ENCODE measurements at places on chromosomes 3 and 15.

- DNase-seq = no peak
These were observed 14.2 kb downstream of the CFAP91 start for GRCh38 chr3:119716998-119717397.

- no peak for DNase-seq
These were observed 84.8 kb downstream of the DCLK3 start for GRCh38 chr3:36679384-36680200.

DNA sequence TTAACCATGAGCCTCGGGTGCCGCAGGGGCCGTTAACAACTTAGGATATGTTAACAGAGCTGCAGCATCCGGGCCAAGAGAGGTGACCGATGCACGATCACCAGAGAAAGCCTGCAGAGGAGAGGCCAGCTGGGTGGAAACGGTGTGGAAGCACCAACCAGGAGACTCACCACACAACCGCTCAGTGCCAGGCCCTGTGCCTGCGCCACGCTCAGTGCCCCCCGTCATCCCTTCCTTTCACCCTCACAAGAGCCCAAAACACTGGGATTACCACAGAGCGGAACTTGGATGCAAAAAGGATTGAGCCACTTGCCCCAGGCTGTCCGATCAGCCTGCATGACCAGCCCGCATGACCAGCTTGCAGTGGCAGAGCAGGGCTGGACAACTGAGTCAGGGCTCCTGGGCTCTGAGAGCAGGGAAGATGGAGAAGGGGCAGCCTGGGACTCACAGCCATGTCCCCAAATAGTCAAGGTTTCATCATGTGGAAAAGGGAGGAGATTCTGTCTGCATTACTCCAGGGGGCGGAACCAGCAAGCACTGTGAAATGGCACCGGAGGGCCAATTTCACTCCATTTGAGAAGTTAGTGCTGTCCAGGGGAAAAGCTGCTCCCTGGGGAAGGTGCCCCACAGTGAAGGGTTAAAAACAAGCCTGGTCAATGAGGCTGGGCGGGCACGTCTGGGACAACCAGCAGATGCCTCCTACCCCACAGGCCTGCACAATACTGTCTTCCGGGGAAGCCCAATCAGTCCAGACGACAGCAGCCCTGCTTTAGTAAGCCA is 156.8 kb downstream of the ATP10A start:
- DNase-seq = no peak

DNA sequence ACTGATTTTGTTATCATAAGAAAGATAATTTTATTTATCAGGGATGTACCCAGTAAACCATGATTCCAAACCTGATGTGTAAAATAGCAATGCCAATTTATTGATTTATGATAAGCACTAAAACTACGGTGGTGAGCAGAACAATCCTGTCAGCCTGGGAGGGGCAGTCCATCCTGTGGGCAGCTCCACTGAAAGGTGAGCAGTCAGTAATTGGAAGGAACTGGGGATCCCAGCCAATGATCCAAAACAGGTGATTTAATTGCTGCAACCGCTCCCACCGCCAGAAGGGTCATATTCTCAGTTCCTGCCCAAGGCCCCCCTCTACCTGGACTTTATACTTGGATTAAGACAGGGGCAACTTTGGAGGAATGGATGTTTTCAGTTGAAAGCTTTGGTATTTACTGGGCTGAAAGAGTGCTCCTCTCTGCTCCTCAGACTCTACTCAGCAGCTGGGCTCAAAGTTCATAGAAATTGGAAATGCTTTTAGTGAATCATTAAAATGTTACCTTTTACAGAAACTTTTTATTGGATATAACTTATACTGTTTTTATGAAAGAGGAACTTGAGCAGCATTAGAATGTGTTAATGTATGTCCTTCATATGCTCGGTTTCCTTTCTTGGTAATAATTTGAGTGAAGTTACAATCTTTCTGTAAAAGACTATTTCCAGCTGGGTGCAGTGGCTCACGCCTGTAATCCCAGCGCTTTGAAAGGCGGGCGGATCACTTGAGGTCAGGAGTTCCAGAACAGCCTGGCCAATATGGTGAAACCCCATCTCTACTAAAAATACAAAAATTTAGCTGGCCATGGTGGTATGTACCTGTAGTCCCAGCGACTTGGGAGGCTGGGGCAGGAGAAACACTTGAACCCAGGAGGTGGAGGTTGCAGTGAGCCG is 198.6 kb upstream of the IL12A start:
- no peak for DNase-seq

- no peak for DNase-seq
These were observed 3.6 kb downstream of the ZBED2 start for GRCh38 chr3:111591555-111591954.

GRCh38 chr15:28904003-28904402 is 18.2 kb downstream of the APBA2 start:
- DNase-seq = no peak

GRCh38 chr15:38050529-38051448 is 116.3 kb downstream of the TMCO5A start:
- no peak for DNase-seq

DNA sequence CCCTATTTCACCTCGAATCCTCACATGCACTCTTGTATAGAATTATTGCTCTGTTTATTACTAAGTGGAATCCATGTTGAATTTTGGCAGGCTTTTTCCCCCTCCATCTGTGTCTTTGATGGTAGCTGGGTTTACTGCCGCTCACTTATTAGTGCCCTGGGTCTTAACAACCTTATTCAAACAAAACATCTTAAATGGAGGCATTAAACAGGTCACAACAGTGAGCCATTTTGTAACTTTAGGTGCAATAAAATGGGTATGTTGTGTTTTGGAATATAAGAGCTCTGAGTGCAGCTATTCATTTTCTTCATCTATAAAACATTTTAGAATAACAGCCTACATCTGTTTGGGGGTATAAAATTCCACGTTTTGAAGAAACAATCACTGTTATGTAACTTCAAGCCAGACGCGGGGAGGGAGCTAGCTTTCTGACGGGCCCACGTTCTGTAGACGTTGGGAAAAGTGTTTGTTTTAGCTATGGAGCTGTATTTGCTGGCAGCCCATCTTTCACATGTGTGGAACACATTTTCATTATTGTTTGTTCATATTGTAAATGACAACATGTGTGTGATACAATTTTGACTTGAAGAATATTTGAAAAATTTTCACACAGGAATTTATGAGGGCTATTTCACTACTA is 122.0 kb downstream of the SLC25A26 start:
- DNase-seq = no peak

DNA sequence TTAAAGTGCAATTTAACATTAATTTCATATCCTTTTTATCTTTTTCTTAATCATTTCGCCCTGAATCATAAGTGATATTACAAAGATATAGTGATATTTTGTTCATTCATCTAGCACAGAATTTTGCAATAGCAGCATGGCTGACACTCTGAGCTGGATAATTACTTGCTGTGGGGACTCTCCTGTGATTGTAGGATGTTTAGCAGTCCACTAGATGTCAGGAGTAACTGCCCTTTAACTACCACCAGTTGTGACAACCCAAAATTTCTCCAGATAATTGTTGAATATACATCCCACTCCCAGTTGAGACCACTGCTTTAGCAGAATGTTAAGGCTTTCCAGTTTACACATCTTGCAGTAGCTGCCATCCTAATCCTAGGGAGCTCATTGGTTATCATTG is 196.8 kb upstream of the MBNL1 start:
- DNase-seq = peak; percentile 19

DNA sequence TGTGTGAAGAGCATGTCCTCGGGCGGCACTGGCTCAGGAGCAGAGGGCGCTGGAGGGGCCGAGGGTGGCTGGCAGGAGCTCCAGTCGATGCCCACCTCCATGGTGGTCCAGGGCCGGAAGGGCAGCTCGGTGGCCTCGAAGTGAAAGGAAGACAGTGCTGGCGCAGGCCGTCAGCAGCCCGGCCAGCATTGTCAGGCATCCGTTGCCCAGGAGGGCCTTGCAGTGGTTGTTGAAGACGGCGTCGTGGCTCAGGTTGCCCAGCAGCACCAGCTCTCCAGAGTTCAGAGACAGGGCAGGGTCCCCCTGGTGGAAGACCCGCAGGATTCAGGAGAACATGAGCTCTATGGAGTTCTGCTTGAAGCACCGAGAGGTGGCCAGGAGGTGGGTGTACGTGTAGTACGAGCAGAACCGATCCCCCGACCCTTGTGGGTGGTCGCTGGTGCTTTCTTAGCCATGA is 16.5 kb upstream of the SIAH2 start:
- DNase-seq = no peak

- DNase-seq = no peak
These were observed 13.0 kb downstream of the DIS3L start for GRCh38 chr15:66306381-66306780.

DNA sequence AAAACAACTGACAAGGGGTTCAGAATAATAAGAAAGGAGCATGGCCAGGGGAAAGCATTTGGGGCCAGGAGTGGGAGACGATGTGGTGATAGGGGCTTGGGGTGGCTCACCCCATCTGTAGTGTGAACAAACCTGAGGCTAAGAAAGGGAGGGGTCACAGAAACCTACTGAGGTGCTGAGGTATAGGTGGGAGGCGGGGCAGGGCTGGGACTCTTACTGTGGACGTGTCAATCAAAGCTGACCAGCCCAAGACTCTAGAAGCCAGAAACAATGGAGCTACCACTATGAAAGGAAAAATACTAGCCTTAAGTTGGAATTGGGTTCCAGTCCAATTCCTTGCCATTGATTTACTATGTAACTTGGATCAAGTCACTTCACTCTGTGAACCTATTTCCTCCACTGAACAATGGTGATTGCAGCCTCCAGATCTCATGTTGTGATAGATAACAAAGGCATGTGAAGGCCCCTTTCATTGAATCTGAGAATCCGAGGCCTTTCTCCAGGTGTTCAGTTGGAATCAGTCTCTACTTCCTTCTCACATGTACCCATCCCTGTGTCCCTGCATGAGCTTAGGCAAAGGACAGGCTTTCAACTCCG is 260.9 kb upstream of the HES1 start:
- no peak for DNase-seq

GRCh38 chr3:36649125-36649524 is 115.2 kb downstream of the DCLK3 start:
- DNase-seq = no peak

GRCh38 chr3:59482684-59483083 is 432.9 kb upstream of the CFAP20DC start:
- DNase-seq = no peak

GRCh38 chr15:80494351-80494751 is 90.2 kb downstream of the ARNT2 start:
- peak; percentile 57 for DNase-seq

DNA sequence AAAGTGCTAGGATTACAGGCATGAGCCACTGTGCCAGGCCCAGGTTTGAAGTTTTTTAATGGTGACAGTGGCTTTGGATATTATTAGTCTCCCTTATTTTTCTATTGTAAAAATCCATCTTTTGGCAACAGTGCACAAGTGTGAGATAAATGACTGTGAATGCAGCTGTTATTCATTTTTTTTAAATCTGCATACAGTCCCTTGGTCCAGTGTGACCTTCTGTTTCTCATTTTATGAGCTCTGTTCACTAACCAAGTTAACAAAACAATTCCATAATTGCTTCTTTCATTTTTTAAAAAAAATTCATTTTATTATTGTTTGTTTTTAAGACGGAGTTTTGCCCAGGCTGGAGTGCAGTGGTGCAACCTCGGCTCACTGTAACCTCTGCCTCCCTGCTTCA is 381.8 kb downstream of the NAALADL2 start:
- no peak for DNase-seq

GRCh38 chr3:129758785-129759320 is 134.7 kb downstream of the TMCC1 start:
- DNase-seq = no peak

DNA sequence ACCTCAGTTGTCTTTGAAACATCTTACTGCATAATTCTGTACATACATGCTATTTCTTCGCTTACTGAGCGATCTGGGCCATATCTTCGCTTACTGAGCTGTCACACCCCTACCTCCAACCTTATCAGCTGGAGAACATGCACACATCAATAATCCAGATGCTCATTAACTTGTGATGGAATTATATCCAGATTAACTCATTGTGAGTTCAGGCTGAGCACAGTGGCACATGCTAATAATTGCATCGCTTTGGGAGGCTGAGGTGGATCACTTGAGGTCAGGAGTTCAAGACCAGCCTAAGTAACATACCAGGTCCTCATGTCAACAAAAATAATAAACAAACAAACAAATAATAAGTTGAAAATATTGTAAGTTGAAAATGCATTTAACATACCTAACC is 19.3 kb upstream of the ANXA2 start:
- DNase-seq = no peak

DNA sequence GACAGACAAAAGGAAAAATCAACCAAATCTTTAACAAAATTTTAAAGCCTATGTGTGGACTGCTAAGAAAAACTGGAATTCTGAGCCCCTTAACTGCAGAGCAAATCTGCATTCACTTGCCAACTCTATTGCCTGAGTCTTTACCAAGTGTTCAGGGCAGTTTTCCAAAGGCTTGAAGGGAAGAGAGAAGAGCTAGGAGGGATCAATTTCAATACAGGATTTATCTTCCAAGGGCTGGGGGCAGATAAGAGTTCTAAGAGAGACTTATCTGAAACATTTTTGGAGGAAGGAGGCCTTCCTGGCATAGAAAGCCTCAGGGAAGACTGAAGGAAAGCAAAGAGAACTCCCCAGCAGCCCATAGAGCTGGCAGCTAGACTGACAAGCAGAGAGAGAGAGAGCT is 31.4 kb upstream of the LSAMP start:
- no peak for DNase-seq

DNA sequence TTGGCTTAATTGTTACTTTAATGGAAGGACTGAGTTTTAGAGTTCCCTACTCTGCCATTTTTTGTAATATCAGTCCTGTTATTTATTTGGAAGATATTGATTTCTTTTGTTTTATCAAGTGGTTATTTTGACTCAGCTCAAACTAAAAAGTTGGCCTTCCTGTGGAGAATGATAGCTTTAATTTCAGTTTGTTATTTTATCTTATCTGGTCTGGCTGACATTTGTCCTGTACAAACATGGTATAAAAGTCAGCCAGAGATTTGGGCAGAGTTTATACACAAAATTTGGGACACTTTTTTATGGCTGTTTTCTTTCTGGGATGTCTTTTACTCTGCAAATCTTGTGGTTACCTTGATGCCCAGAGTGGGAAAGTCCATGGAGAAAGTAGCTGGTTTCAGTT is 41.4 kb upstream of the DNAJC19 start:
- DNase-seq = no peak

DNA sequence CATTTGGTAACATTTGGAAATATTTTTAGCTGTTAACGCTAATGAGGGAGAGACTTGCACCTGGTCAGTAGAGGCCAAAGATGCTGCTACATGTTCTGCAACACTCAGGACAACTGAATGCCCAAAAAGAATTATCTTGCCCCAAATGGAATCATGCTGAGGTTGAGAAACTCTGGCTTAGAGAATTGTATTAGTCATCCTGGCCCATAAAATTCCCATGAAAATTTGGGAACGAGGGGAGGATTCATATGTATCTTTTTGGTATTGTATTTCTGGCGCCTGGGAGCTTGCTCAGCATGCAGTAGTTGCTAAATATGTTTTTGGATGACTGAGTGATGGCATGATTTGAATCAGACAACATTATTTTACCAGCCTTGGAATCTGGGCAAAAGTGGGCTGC is 59.9 kb downstream of the CHL1 start:
- DNase-seq = no peak

- DNase-seq = no peak
These were observed 10.8 kb upstream of the ATP13A5 start for GRCh38 chr3:193389335-193389734.

GRCh38 chr3:15330031-15330596 is 2.3 kb downstream of the SH3BP5 start:
- DNase-seq = no peak

GRCh38 chr15:31255732-31256377 is 70.8 kb upstream of the KLF13 start:
- no peak for DNase-seq

GRCh38 chr3:127027061-127027735 is 44.3 kb downstream of the PLXNA1 start:
- DNase-seq = no peak

GRCh38 chr15:75231836-75232235 is 26.3 kb upstream of the GOLGA6C start:
- DNase-seq = no peak
